ENCODE measurements at places on chromosomes 7 and 10. TPM values are rescaled to one million over a fixed set of nuclear protein-coding genes. Genes with fewer than 3 reads are reported as not detected.

GRCh38 chr10:5628451-5629302, 37.7 kb downstream of the ASB13 start:
- DNase-seq, result peak; percentile 6

- DNase-seq, result no peak
These were observed 141.3 kb downstream of the SKAP2 start for GRCh38 chr7:26723129-26723528.

VWC2 gene
- total RNA-seq, result not detected

GRCh38 chr10:49830846-49831245, 68.7 kb upstream of the OGDHL start:
- no peak for DNase-seq

GRCh38 chr10:96632974-96633710, 46.3 kb upstream of the TM9SF3 start:
- DNase-seq, result no peak

- DNase-seq, result no peak
These were observed 30.9 kb upstream of the DPYSL4 start for GRCh38 chr10:132155723-132156381.

DNA sequence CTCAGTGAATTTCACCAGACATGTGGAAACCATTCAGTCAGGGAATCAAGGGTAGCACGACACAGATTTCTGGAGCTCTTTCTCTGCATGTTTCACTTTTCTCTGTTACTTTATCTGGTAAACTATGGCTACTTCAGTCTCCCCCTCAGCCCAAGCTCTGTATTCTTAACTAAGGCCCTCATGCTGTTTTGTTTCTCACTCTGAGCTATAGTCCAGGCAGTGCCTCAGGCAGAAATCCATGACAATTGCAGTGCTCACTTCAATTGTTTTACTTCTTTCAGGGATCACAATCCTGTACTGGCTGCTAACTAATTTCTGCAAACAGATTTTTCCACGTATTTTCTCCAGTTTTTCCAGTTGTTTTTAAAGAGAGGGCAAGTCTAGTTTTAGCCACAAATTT, 1599.9 kb upstream of the LRRTM3 start:
- no peak for DNase-seq

C7orf57 gene
- total RNA-seq, result 0.06 TPM

Measured in H4 (cell line).